Ascending aorta (tissue), 2 donors: ENCODE measurements at places on chromosomes 7 and 10.
A peak's percentile ranks its signal among the peaks of the same experiment; 100 is the strongest.

DNA sequence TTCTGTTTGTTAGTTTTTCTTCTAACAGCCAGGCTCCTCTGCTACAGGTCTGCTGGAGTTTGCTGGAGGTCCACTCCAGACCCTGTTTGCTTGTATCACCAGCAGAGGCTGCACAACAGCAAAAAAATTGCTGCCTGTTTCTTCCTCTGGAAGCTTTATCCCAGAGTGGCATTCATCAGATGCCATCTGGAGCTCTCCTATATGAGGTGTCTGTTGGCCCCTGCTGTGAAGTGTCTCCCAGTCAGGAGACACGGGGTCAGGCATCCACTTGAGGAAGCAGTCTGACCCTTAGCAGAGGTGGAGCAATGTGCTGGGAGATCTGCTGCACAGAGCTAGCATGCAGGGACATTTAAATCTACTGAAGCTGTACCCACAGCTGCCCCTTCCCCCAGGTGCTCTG, 26.7 kb upstream of the CROT start:
- no peaks in the 10 kb centered on the region for H3K27me3 ChIP-seq
- no peaks in the 10 kb centered on the region for H3K4me1 ChIP-seq
- H3K36me3 ChIP-seq, result no peaks in the 10 kb centered on the region
- no peak for DNase-seq
- H3K4me3 ChIP-seq, result no peak overlapping the region

DNA sequence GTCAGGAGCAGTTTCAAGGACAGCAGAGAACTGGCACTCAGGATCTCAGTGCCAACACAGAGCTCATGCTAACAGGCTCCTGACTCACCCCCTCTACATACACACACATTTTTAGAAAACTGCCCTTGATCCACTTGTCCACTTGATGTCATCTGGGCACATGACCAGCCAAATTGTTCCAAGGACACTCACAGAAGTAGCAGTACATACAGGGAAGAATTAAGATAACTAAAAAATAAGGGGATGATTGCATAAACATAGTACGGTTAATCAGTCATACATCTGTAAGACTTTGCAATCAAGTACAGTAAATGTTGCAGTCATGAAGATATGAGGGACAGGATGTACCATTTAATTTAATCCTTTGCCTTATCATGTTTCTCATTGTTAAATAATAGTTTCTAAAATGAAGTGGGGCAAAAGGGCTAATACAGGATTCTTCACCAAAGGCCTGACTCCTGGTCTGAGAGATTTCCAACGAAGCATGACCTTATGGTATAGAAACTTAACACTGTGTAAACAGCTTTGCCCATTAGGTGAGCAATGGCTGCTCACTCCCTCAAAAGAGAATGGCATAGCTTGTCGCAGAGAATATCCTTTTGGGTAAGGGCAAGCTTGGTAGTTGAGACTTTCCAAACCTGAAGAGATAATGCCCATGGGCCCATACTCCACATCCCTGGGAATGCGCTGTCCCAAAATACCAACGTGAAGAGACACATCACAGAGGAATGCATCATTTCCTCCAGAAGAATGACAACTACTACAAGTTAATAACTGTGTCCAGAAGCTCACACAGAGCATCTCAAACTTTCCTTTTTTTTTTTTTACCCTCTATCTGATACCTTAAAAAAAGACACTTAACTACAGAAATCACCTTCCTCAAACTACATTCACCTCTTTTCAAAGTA, 94.1 kb downstream of the ARMH3 start:
- no peak overlapping the region for H3K4me3 ChIP-seq
- H3K27ac ChIP-seq, result no peak overlapping the region
- peak; percentile 71 for DNase-seq
- no peaks in the 10 kb centered on the region for H3K27me3 ChIP-seq

DNA sequence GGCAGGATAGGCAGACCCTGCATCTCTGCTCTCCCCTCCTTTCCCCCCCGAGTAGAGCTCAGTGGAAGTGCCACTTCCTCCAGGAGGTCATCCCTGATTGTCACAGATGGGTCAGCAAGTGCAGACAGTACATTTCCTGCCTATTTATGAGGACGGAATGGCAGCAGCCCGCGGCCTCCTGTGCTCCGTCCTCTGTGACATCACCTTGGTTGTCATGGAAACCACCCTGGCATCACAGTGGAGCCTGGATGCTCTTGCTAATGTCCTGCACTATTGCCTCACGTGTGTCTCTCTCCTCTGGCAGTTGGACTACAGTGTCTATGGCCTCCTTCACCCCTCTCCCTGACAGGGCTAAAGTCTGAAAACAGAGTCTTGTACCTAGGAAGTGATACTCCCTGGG, 148.6 kb downstream of the SH3PXD2A start:
- no peaks in the 10 kb centered on the region for H3K27me3 ChIP-seq
- H3K4me3 ChIP-seq, result no peak overlapping the region
- H3K36me3 ChIP-seq, result no peaks in the 10 kb centered on the region
- no peaks in the 10 kb centered on the region for H3K4me1 ChIP-seq

DNA sequence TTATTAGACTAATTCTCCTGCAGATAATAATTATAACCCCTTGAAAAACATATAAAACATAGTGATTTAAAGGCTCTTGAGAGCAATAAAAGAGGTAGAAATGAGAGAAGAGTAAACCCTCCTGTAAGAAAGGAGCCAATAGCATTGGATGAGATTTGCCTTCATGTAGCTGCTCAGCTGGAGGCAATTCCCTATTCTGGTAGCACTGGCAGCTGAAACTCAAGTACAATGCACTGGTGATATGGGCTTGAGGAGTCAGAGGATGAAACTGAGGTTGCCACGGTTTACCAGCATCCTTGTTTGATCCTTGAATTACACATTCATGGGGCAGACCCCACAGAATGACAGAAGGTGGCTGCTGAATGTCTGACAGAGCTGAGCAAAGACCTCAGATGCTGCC, 76.4 kb downstream of the CTTNBP2 start:
- H3K27me3 ChIP-seq, result no peaks in the 10 kb centered on the region
- H3K36me3 ChIP-seq, result peaks cover 4% of the 10 kb centered on the region
- H3K4me3 ChIP-seq, result no peak overlapping the region
- no peak for DNase-seq

GRCh38 chr10:123485341-123485960, 180.7 kb upstream of the GPR26 start:
- no peak for DNase-seq
- no peak overlapping the region for H3K4me3 ChIP-seq
- no peak overlapping the region for H3K27ac ChIP-seq
- no peaks in the 10 kb centered on the region for H3K36me3 ChIP-seq
- no peaks in the 10 kb centered on the region for H3K27me3 ChIP-seq

GRCh38 chr7:44461387-44461786, 29.1 kb downstream of the NUDCD3 start:
- no peaks in the 10 kb centered on the region for H3K27me3 ChIP-seq
- no peaks in the 10 kb centered on the region for H3K36me3 ChIP-seq
- H3K27ac ChIP-seq, result no peak overlapping the region

DNA sequence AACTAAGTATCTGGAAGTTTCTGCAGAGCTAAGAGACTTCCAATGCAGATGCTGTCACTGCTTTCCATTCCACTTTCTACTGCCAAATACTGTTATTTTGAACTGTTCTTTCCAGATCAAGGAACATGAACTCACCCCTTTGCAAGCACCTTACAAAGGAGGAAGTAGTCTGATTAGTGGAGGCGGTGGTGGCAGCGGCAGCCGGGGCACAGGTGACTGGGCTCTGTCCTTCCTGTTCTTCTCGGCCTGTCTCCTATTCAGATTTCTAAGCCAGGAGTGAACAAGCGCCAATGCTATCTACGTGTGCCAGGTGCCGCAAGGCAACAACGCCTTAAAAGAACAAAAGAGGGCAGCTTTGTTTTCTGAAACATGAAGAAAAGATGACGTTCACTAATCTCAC, 44.9 kb downstream of the BEND7 start:
- H3K27me3 ChIP-seq, result no peaks in the 10 kb centered on the region
- peaks cover 32% of the 10 kb centered on the region for H3K36me3 ChIP-seq
- no peak for DNase-seq
- no peak overlapping the region for H3K27ac ChIP-seq
